Bone marrow (tissue), 2 donors: ENCODE measurements at places on chromosomes 11 and 22.

DNA sequence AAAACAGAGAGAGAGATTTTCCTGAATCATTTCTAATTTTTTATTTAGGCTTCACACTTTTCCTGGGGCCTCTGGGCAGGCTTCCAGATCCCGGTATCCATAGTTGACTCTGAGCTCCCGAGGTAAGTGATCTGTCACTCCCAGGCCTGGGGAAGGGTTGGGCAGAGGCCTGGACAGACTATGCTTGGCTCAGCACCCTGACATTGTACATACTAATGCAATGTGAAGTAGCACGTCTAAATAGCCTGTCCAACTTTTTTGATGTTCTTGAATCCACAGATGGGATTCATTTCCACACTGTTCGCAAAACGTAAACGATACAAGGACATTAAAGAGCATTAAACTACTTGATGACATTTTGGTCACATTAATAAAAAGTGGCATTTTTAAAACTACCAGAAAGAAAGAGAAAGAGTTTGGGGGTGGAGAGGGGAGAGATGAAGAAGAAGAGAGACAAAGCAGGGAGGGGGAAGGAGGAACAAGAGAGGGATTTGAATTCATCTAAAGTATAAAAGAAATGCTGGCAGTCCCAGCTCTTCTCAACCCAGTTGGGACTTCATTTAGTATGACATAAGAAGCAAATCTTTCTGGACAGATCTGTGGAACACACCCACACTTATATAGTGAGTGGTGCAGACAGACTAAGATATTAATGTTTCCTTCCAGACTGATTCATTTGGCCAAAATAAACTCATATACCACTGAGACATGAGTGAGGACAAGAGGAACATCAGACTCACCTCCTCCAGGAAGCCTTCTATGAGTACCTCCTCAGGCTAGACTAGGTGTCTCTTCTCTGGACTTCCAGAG is 514.2 kb downstream of the SOX6 start:
- no peak for DNase-seq

DNA sequence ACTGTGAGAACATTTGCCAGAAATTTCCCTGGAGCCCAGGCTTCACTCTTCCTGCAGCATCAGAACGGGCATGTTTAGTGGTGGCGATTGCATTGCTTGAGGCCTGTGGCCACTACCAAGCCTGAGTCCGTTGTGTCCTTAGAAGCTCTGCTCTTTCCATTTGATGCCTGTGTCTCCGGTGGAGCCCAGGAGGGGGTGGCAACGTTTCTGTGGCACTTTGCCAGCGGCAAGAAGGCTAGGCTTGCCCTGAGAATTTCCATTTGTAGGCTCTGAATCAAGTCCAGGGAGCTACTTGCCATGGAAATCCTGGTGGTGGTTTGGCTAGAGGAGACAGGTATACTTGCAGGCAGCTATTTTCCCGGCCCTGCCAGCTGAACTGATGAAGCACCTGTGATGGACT is 47.1 kb downstream of the ADAMTS8 start:
- DNase-seq: no peak

DNA sequence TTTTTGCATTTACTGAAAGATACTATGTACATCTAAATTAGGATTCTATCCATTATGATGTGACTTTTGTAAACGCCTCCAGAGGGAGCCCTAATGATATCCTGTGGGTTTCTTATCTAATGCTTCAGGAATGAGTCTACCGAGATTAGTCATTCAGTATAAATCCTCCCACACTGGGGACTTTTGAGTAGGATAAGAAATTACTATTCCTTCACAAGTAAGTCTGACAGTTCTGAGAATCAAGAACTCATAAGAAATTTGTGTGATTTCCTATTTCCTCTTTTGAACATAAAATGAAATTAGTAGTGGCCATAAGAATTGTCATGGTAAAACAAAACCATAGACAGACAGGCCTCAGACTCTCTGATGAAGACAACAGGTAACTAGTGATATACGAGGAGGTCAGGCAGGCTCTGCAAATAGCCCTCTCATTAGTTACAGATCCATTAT is 10.0 kb upstream of the OR5M1 start:
- no peak for DNase-seq

DNA sequence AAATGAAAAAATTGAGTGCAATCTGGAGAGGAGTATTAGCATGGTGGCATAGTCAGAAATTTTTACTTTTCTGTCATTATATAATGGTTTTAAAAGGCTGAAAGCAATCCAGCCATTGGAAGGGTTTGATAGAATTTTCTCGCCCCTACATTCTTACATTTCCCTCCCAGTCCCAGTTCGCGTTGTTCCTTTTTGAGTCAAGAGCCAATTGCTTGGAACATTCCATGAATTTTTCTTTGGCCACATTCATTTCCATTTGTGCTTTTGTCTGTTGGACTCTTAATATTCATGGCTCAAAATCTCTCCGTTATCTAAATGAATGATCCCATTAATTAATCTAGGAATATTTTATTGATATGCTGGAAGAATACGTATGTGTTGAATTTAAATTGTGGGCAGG is 66.0 kb downstream of the GRK3 start:
- no peak for DNase-seq

DNA sequence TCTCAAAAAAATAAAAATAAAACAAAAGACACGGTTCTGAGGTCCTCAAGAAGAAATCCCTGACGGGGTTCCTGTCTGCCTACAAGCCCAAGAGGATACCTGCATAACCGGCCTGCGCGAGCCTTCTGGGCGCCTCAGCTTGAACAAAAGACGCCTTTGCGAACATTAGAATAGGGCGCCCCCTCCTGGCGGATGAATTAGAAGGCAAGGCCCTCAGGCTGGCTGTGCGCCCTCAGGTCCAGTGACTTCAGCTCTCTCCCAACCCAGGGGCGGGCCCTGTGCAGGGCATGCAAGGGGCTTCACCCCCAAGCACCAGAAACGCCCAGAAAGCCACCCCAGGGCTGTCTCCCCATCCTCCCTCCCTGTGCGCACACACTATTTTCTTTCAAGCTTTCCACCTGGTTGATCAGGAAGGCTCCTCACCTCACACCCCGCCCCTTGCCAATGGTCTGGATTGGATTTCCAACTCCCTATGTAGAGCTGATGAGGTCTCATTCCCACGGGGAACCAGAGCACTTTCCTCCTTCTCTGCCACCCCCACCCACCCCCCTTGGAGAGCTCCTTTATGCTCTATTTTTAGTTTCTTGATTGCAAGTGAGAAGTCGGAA is 273.3 kb downstream of the BUD13 start:
- peak; percentile 16 for DNase-seq

DNA sequence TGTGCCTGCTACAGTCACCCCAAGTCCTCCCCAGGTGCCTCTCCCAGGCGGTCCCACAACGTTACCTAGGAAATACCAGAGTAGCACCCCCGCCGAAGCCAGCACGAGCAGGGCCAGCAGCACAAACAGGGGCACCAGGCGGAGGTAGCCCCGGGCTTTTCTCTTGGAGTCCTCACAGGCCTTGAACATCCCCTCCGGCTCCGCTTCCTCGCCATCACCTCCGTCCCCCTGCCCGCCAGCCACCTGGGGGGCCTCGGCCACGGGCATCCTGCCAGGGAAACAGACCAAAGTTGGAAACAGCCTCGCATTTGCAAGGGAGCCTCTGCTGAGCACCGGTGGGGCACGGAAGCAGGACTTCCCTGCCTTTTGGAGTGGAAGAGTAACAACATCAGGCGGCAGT is 6.4 kb downstream of the TMPRSS6 start:
- DNase-seq: no peak

- no peak for DNase-seq
Observed at GRCh38 chr11:74681686-74682651, 49.3 kb downstream of the CHRDL2 start.

DNA sequence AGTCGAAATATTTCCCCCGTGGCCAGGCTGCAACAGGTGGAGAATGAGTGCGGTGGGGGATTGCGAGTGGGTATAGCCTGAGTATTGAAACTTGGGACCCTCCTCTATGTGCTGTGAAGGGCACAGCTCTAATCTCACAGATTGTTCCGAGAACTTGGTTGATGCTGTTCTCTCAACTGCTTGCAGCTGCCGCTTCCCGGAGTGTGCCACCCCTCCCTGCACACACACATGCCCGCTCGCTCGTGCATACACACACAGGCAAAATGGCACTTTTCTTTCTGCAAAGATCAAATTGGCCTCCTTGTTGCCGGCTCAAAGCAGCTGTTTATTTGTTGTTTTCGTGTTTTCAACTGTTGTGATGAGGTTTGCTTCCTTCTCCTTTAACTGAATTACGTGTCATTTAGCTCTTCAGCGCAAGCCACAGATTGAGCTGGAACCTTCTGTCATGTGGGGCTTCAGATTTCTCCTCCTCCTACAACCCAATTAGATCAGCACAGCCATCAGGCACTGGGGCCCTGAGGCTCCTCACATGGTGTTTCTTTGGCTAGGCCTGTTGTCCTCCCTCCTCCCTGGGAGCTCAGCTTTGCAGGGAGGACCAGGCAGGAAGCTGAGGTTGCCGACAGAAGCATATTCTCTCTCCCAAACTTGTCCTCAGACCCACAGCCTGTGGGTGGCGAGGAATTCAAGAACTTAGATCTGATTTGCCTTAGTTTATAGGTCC is 13.9 kb upstream of the B3GAT1 start:
- DNase-seq: no peak

DNA sequence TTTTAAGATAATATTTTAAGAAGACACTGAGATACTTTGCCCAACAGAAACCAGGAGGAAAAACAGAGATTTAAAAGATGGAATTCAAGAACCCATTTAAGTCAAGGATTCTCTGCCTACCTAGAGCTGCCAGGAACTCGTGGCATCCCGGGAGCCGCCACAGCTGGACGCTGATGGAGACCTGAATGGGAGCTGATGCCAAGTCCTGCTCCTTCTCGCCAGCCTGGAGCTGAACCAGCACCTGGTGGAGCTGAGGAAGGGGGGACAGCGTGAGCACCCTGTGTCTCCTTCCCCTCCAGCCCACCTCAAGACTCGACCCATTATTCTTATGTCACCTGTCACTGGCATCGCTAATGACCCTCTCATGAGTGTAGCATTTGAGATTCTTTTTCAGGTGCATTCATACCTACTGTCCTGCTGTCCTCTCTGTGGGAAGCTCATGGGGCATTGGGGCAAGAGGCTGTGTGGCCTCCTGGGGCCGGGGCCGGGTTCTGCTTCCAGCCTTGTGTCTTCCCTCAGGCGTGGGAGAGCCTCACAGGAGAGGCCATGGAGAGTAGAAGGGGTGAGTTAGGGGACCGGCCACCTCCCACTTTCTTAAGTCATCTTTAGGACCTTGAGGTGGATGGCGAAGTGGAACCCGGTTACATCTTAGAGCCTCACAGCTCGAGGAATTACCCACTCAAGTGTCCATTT is 70.8 kb upstream of the PITPNB start:
- DNase-seq: no peak

GRCh38 chr11:98234698-98235097 is 786.1 kb upstream of the CNTN5 start:
- no peak for DNase-seq

DNA sequence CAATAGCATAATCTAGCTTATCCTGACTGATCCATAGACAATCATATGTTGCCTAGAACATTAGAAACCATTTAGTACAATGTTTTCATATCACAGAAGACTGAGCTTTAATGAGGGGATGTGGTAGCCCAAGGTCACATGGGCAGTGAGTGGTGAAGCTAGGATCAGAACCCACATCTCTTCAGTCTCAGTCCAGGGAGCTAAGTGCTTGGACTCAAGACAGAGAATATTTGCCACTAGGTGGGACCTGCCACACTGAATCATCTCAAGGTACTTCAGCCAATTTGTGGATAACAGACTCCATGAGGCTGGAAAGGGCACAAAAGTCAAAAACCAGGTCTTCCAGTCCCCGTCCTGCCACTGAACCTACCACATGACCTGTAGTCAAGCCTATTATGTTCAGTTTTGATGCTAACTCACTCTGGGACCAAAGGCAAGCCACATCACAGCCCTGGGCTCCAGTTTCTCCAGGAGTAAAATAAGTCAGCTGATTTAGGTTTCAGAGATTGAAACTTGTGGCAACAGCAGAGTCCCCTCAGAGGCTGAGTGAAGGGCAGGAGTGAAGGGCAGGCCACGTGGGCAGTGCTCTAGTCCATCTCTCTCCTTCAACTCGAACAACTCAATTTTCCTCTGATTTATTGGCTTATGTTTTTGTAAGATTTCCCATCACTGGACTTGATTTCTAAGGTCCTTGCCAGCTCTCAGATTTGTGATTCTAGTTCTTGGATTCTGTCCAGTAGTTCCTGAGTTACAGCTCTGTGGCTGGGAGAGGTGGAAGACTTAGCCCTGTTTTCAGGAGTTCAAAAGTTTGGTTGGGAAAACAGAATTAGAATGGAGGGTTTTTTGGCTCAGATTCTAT is 84.6 kb upstream of the PHOX2A start:
- no peak for DNase-seq
